ENCODE measurements at places on chromosomes 11 and 22.

DNA sequence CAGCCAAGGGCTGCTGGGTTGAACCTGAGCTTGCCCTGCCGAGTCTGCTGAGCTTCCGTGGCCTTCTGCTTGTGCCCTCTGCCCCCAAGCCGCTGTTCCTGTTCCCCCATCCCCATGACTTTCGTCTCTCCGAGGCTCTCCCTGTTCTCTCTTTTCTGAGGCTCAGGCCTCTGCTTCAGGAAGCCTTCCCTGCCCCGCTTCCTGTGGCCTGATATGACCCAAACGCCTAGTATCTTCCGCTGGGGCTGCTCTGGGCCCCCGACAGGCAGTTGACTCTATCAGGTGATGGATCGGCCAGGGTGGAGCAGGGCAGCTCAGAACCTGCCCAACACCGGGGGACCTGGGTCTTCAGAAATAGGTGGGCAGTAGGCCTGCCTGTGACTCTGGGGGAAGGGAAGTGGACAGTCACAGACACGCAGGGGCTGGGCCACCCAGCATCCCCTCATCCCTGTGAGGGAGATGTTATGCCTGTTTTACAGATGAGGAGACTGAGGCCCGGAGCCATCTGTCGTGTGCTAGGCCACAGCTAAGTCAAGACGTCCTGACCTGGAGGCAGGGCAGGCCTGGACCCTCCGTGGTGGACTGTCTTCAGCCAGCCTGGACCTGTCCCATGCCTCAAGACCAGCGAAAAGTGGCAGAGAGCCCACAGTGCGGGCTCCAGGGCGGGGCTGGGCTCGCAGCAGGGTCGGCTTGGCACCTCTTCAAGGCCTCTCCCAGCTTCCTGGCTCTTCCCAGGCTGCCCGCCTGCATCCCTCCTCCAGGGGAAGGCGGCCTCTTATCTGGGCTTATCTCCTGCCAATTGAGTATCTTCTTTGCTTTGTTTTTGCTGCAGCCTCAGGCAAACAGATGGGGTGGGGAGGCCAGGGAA is 16.2 kb downstream of the BAD start:
- no peak for ATAC-seq

DNA sequence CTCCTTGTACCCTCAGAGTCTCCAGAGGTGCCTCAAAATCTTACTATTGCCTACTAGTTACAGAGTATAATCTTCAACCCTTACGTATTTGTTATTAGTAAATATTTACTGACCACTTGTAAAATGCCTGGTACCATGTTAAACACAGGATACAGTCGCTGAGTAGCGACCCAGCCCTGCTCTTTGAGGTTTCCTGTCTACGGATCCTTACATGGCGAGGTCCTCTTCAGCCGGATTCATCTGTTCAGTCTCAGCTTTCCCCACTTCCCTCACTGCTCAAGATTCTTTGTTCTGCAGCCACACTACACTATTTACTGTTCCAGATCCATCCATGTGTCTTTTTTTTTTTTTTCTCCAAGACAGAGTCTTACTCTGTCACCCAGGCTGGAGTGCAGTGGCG is 13.2 kb upstream of the TTC36 start:
- no peak for ATAC-seq

GRCh38 chr11:122071709-122072202 is 44.3 kb downstream of the BLID start:
- no peak for ATAC-seq

DNA sequence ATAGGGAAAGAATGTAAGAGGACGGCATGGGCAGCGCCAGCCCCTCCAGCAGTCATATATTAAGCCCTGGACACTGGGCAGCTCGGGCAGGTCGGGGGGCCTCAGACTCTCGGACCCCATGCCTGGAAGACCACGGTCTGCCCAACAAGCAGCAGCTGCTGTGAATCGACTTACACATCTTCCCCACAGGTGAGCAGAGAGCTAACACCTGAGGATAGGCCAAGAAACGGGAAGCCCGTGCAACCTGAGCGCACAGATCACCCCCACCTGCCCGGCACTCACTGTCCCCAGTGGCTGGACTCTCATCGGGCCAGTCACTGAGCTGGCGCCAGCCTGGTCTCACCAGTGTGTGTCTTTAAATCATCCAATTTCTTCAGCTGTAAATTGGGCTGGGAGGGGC is 4.7 kb upstream of the TCF20 start:
- ATAC-seq = no peak

- ATAC-seq = no peak
These were observed 22.5 kb upstream of the SEPTIN5 start for GRCh38 chr22:19691721-19692341.

DNA sequence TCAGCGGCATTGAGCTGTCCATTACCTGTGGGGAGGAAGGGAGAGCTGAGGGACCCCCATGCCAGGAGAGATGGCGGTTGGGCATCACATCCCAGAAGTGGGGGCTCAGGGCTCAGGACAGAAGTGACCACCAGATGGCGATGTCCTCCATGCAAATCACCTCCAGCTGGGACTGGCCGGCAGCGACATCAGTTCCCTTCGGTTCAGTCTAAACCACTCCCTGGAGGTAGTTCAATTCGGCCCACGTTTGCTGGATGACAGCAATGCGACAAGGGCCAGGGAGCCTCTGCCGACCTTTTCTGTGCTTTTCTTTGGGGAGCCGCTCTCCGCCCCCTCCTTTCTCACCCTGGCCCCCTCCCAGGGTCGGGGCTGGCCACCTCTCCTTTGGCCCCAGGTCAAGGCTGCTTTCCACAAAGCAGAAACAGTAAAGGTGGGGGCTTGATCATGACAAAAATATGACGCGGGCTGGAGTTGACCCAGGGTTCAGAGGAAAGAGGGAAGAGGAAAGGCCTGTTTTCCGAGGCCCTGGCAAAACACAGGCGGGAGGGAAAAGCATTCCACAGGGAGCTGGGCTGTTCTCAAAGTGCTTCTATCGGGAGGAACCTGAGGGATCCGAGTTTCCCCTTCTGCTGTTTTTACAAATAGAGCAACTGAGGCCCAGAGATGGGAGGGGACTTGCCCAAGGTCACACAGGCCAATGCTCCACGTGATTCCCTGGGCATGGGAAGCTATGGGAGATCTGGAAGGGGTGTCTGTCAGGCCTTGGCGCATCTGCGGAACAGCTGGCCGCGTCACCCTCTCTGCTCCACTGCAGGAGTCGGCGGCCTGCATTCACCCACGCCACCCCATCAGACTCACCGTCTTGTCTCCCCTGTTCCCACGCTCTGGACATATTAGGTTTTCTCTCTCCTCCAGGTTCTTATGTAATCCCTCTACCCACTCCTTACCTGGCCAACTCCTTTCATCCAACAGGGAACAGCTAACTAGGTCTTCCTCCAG is 54.7 kb downstream of the FBXO7 start:
- ATAC-seq = peak; percentile 53

- no peak for ATAC-seq
These were observed 42.5 kb downstream of the CABIN1 start for GRCh38 chr22:24053481-24054226.

GRCh38 chr11:113715273-113715672 is 9.2 kb upstream of the TMPRSS5 start:
- no peak for ATAC-seq

DNA sequence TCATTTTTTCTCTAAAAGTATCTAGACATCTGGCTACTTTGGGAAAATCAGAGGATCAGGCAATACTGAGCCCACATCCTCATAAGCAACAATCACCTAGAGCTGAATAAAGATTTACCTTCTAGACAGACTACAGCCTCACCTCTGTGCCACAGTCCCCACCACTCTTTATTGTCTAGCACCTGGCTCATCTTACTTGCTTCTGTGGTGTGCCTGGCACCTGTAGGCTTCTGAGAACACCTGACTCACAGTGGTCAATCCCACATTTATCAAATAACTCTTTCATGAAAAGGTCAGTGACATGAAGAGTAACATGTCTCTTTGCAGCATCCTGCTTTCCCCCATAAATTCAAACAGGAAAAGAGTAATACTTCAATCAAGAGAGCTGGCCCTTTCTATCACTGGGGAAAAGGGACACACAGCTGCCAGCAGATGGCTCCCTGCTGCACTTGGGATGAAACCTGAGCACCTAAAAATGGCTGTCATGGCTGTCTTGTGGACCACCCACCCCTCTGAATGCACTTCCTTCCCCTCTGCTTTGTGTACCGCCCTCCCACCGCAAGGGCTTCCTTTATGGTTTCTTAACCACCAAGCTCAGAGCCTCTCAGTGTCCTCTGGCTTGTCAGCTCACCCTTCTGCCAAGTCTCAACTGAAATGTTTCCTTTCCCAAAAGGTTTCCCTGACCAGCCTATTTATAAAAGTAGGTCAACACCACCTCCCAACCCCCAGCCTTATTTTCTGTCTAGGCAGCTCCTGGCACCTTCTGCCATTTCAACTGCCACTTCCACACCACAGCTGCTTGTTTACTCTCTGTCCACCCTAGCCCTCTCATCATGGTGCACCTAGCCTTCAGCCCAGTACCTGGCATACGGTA is 9.3 kb downstream of the TFIP11 start:
- ATAC-seq = peak; percentile 69

DNA sequence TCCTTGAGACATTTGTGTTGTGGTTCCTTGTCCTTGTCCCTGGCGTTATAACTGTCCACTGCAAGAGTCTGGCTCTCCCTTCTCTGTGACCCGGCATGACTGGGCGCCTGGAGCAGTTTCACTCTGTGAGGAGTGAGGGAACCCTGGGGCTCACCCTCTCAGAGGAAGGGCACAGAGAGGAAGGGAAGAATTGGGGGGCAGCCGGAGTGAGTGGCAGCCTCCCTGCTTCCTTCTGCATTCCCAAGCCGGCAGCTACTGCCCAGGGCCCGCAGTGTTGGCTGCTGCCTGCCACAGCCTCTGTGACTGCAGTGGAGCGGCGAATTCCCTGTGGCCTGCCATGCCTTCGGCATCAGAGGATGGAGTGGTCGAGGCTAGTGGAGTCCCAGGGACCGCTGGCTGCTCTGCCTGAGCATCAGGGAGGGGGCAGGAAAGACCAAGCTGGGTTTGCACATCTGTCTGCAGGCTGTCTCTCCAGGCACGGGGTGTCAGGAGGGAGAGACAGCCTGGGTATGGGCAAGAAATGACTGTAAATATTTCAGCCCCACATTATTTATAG is 23.0 kb downstream of the MYBPC3 start:
- no peak for ATAC-seq

DNA sequence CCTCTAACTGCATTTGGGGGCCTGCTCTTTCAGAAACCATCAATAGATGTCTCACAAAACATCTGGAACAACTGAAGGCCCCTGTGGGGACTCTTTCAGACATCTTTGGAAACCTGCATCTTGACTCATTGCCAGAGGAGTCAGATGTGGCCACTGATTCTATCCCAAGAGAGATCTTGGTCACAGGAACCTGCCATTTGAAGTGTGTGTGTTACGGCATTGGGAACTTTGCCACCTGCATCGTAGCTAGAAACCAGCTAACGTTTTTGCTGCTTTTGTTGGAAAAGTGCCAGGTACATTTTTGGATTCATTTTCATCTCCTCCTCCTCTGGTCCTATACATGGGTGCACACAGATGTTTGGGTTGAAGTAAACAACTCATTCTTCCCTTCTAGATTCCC is 4.3 kb downstream of the SRRD start:
- ATAC-seq = no peak

DNA sequence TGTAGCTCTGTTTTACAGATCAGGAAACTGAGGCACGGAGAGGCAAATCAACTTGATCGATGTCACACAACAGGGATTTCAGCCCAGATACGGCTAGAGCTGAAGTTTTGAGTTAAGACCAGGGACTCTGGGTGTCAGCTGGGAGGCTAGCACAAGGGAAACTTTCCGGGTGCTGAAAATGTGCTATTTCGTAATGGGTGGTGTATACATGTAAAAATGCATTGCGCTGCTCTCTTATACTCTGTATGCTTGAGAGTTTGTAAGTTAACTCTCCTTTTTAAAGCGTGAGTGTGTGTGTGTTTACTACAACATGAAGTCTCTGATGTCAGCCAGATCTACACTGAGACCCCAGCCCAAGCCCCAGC is 227.6 kb downstream of the MN1 start:
- ATAC-seq = no peak

DNA sequence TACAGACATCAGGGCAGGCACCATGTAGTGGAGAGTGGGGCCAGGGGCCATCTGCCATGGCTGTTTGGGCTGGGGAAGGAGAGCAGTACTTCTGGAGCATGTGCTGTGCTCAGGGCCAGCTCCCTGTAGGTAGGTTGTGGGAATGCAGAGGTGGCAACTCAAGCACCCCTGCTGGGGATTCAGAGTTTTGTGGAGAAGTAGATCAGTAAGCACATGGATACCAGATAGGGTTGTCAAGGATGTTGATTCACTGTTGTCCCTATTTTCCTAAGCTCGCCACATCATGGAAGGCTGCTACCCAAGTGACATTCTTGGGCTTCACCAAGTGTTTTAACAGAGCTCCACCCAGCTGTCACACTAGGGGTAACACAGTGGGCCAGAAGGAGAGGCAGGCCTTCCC is 67.2 kb downstream of the BMAL1 start:
- ATAC-seq = no peak

DNA sequence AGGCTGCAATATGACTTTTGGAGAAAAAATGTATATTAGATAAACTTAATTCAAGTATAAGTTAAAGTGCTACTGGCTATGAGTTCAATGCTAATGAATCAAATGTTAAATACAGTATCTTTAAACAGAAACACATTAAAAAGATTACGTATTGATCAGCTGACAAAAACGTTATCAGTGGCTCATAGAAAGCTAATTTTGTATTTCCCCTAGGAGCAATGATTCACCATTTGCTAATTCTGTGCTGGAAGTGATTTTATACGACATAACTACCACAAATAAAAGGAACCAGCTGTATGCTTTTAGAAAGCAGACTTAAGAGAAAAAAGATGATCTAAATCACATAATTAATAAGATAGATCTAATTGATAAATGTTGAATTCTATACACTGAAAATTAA is 43.6 kb downstream of the MRE11 start:
- no peak for ATAC-seq

GRCh38 chr22:37283393-37283937 is 1.2 kb downstream of the CYTH4 start:
- ATAC-seq = no peak

GRCh38 chr11:635945-636510 is 1.0 kb upstream of the DRD4 start:
- no peak for ATAC-seq

DNA sequence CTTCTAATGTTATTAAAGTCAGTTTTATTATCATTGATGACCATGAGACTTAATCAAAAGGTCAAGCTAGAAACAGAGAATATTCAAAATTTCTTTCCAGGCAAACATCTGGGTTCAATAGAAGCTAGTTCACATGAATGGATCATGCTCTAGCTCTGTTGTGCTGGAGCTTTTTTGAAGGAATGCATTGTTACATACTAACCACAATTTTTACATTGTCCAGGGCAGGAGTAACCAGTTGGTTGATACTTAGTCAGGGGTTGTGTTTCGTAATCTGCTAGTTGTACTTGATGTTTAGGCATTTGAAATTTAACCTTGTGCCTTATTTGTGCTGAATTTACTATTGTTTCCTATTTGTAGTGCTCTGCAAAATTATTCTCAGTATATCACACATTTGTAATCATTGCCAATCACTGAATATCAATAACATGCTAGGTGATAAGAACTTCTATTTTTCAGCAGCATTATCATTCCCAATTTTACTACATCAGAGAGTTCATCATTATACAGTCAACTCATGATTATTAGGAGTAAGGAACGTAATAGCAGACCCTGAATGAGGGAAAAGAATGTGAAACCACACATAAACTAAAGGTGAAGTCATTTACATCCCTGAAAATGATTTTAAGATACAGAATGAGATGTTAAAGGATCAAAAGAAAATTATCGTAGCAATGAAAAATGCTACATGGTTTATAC is 23.2 kb downstream of the NF2 start:
- no peak for ATAC-seq

Measured in activated CD4-positive, CD25-positive, alpha-beta regulatory T cell treated with anti-CD3 and anti-CD28 coated beads, Interleukin-2, amount 50 U/mL, for 24 hours (primary cell).